ENCODE measurements at places on chromosomes 2 and 18.
A peak's percentile ranks its signal among the peaks of the same experiment; 100 is the strongest.

DNA sequence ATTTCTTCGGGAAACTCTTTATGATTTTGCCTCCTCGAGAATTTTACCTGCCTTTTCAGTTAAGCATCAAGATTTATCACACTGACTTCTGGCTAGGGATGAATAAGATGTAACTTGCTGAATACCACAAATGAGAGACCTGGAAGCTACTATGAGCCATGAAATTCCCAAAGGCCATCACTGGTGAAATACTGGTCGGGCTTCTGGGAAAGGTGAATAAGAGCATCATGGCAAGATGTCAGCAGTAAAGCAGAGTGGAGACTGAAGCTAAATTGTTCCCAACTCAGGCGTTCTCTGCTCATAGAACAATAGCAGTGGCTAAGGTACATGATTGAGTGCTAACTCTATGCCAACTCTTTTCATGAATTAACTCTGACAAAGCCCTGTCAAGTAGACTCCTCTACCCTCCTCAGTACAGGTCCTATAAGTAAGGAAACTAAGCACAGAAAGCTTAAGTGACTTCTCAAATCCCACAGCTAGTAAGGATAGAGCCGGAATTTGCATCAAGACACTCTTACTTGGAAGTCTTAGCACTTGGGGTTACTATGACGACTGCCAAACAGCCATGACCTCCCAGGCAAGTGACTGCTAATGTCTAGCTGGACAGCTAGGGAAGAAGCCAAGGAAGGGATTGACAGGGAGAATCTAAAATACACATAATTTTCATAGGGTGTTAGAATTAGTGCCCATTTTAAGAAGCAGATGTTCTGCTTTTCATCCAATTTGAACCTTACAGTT, 22.7 kb upstream of the DSC3 start:
- DNase-seq, result no peak

- no peak for DNase-seq
Observed at GRCh38 chr2:241818229-241818942, 9.4 kb downstream of the NEU4 start.

DNA sequence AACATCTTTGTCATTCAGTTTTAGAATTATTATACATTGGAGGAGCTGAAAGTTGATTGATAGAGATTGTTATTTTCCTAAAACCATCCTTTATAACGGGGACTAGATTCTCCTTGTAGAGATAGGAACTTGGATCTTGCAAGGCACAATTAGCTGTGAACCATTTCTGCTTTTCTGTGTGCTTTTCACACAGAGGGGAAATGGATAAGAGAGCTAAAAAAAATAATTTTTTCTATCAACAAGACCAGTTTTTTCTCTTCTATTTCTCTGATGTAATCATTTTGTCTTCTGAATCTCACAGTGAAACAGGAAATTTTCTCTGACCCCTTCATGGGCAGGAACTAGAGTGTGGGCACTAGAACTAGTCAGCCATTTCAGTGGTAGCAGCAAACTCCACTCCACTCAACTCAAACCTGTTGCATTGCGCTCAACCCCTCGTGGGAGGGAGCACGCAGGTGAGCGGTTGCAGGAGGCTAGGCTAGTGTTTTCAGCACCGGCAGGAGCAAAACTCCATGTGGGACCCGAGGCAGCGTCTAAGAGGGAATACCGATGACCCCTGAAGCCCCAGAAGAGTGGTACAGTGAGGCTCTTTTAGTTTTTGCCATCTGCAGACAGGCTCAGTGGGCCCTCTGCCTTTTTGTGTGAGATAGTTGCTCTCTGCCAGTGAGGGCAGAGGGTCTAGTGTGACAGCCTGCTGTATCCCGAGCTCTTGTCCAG, 24.0 kb upstream of the SLC39A10 start:
- no peak for DNase-seq

DNA sequence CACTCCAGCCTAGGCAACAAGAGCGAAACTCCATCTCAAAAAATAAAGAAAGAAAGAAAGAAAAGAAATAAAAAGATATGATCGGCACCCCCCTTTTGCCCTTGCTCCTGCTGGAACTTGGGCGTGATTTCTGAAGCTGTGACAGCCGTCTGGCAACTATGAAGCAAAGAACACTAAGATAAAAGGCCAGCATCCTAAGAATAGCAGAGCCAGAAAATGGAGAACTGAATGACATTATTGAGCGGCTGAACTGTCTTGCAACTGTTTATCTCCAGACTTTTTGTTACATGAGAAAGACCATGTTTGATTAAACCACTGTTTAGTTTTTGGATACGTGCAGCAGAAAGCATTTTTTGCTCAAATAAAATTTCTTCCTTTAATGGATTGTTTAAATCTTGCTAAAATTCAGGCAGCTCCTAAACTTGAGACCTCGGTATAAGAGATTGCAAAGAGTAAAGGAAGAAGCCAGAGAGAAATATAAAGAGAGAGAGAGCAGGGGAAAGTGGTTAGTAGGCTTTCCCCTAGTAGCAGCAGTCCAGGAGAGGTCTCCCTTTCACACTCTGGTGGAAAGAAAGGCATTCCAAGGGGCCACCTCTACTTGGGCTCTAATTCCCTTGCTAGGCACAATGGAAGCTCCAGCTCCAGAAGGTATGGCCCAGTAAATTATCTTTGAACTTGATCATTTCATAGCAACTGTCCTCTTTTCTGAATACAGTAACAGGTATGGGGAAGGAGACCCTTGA, 8.2 kb upstream of the MBD2 start:
- no peak for DNase-seq

- DNase-seq, result no peak
Observed at GRCh38 chr18:32048507-32049091, 30.0 kb downstream of the RNF125 start.

DNA sequence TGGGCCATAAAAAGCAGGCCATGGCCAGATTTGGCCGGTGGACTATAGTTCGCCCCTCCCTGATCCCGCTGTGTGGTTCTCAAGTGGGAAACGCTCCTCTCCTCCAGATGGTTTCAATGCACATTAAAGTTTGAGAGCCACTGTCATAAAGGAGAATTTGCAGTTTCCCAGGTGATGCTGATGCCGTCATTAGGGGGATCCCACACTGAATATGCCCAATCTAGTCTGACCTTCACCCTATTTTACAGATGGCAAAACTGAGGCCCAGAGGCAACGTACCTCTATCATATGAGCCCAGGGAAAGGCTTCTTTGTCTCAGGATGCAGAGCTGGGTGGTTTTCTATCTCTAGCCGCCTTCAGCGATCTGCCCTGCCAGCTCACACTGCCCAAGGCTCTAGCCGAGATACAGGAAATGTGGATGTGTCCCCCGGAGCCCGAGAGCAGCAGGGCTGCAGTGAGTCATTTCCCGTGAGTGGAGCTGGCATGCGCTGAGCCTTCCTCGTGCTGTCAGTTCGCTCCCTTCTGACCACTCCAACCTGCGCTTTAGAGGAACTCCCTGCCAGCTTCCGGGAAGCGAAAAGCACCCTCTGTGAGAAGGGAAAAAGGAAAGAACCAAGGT, 116.2 kb downstream of the SMAD7 start:
- peak; percentile 93 for DNase-seq

DNA sequence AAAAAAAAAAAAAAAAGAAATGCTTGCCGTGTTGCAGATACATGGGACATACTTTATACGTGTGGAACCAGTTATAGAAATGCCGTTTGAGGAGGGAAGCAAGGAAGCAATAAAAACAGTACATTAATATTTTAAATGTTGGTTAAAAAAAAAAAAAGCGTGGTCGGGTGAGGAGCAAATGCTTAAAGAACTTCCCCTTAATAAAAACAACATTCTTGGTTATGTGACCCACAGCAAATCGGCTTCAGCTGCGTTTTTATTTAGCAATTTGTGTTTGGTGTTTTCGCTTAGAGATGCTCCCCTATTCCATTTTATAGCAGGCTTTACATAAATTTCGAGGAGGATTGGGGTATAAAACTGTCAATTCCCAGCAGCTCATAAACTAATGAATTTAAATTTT, 223.6 kb downstream of the LRRTM1 start:
- DNase-seq, result no peak

Data from retinal pigment epithelial cell (primary cell).